ENCODE measurements at places on chromosomes 7 and 10.
A peak's percentile ranks its signal among the peaks of the same experiment; 100 is the strongest.

GRCh38 chr7:29140873-29141468, 5.4 kb downstream of the CPVL start:
- no peak for DNase-seq

DNA sequence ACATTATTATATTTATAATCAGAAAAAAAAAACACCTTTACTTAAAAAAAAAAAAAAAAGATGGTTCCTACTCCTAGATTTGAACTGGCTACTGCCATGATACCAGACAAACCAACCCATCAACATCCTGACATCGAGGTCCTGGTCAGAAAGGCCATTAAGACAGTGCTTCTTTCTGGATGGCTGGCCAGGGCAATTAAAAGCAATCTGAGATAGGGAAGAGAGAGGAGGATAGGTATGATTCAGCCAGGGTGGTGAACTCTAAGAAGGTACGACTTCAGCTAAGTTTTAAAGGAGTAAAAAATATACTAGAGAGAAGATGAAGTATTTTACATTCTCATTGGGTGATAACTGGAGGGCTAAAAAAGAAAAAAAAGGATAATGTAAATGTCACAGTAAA, 139.0 kb downstream of the DOCK4 start:
- no peak for DNase-seq

GRCh38 chr7:132240821-132241422, 335.3 kb downstream of the PLXNA4 start:
- no peak for DNase-seq

DNA sequence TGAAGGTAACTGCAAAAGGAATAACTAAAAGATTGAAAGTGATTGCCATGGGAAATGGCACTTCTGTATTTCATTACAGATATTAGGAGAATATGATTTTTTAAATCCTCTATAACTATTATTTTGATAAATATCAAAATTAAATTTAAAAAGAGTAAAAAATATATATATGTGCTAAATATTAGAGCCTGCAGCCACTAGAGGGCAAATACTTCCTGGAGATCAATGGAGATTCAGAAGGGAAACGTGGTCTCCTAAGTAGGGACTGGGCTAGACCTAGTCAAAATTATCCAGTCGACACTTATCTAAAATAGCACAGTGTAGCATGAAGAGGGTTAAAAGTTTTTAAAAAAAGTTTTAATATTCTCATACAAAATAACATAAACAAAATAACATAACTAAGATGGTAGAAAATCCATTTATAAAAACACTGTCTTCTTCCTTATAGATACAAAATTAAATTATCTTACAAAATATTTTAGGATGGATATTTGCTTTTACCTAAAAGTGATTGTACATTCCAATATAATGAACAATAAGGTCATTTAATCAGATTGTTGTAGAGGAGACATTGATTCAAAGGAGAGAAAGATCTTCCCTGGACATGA, 434.3 kb downstream of the MDFIC start:
- DNase-seq = no peak

- no peak for DNase-seq
These were observed 287.5 kb upstream of the NPVF start for GRCh38 chr7:25515633-25516275.

DNA sequence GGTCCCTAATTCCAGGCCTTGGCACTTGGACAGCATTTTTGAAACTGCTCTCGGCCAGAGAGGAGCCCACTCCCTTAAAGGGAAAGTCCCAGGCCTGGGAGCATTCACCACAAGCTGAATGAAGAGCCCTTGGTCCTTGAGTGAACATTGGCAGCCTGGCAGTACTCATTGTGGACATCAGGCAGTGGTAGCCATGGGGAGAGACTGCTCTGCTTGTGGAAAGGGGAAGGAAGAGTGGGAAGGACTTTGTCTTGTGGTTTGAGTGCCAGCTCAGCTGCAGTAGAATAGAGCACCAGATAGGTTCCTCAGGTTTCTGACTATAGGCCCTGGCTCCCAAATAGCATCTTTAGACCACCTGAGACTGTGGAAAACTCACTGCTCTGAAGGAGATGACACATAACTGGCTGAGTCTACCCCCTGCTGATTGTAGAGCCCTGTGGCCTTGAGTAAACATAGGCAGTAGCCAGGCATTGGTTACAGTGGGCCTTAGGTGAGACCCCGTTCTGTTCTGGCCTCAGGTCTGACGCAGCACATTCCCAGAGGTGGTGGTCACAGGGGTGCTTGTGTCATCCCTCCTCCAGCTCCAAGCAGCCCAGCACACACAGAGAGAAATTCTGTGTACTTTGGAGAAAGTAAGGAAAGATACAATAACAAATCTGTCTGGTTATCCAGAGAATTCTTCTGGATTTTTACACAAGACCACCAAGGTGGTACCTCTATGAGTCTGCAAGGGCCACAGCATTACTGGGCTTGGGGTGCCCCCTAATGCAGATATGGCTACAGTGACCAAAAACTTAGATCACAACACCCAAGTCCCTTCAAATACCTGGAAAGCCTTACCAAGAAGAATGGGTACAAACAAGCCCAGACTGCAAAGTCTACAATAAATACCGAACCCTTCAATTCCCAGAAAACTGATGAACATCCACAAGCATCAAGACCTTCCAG, 153.8 kb downstream of the GNAI1 start:
- DNase-seq = peak; percentile 93

- peak; percentile 19 for DNase-seq
These were observed 37.6 kb downstream of the AKR1C4 start for GRCh38 chr10:5234106-5234860.

- DNase-seq = peak; percentile 4
These were observed 62.6 kb upstream of the TBX20 start for GRCh38 chr7:35316549-35316948.

GRCh38 chr7:112789453-112789816, 758 bp downstream of the TMEM168 start:
- DNase-seq = no peak

DNA sequence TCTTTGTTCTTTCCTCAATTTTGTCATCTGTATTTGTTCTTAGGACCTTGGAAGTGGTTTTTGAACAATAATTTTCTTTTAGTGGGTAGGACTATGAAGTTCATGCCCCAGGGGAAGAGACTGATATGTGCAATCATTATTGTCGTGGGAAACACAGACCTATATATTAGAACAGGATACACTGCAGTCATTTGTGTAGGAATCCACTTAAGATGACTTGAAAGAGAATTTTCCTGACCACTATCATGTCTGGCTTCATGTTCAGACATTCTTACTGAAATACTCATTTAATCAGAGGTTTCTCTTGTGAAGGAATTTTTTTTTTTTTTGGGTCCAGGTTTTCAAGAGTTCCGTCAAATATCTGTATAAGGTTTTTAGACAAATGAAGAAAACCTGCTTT, 163.6 kb downstream of the SUGCT start:
- peak; percentile 86 for DNase-seq

- no peak for DNase-seq
These were observed 4.9 kb upstream of the MEST start for GRCh38 chr7:130486954-130487436.

DNA sequence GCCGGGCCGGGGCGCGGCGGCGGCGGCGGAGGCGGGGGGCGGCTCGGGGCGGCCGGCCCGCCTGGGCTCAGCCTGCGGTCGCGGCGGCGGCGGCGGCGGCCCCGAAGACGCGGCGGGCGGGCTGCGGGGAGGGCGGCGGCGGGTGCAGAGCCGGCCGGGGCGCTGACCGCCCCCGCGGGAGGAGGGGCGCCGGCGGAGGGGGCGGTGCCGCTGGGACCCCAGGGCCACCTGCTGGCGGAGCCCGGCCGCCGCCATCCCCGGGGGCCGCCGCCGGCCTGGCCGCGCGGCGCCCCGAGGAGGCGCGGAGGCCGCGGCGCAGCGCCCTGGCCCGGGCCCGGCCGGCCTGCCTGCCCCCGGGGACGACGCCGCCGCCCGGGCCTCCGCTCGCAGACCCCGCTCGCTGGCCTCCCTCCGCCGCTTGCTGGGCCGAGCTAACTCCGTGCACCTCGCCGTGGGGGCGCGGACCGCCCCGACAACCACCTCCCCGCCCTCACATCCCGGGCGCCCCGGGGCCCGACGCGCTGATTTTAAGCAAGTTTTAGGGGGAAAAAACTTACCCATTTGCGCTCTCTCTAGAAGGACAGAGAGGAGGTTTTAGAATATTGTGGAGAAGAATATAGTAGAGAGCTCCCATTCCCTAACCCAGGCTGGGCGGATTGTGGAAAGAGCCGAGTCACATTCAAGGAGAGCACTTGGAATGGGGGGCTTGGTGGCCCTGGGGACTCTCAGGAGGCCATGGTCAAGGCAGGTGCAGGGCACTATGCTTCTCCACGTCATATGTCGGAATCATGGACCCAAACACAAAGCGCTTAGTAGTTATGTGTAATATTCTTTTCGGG, at the start of gene BEND7:
Gene BEND7 (minus strand): TSS at position 140 of the 839 bp plus-strand sequence. CDS start 481 bp downstream, outside the sequence.
- DNase-seq = no peak

GRCh38 chr7:50544992-50545391, 20.2 kb downstream of the DDC start:
- no peak for DNase-seq

GRCh38 chr10:71978476-71978875, 14.3 kb downstream of the CHST3 start:
- DNase-seq = no peak

DNA sequence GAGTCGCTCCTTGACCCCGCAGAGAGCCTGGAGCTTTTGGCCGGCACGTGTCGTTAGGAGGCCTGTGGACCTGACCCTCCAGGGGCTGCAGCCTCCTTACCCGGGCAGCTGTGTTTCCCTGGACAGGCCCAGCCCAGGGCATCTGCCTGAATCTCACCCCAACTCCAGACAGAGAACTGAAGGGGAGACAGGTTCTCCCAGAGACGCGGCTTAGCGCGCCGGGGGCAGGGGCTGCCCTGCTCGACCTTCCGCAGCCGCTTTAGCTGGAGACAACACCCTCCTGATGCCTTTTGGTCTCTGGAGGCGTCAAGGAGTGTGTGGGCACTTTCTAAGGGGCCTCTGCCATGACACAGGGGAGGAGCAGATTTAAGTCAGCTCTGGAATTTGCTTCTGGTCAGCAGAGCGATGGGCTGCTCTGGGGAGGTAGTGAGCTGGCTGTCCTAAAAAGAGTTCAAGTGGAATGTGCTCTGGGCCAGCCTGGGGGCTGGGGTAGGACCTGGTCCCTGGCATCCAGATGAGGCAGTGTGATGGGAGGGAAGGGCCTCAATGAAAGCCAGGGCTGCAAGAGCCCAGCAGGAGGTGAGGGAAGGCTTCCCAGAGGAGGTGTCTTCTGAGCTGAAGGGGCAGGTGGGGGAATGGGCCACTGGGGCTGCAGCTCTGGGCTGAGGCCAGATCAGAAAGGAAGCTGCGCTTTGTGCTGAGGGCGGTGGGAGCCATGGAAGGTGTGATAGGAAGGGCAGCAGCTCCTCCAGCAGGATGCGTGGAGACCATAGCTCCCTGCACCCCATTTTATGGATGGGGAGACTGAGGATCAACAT, 5.8 kb downstream of the GRIFIN start:
- no peak for DNase-seq

GRCh38 chr7:27723085-27723484, 16.9 kb upstream of the TAX1BP1 start:
- no peak for DNase-seq

DNA sequence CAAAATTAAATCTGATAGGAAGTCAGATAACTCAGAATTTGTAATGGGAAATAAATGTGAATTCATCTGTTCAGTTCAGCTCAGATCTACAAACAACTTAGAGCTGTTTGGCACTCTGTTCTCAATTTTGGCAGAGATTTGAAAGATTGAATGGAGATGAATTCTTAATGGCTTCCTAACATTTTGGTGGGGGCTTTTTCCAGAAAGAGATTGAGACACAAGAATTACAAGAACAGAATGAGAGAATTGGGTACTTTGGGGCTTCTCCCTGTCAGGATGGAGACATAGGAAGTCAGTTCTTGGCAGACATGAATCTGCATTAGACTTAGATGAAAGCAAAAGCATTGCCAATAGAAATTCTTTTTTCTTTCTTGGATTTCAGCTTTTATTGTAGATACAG, 39.0 kb upstream of the PTPRZ1 start:
- no peak for DNase-seq

DNA sequence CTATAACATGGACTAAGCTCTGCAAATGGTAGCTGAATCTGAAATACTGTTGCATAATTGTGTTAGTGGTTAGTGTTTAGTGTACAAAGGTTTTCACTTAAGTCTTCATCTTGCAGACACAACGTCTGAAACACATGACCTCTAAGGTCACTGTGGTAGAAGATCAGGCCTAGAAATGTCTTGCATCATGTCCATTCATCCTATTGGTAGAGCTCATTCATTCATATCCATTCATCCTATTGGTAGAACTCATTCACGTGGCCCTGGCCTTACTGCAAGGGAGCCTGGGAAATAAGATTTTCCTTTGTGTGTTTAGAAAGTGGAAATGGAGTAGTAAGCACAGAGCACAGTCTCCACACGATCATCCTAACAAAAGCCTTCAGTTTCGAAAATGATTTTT, 485.8 kb downstream of the PLXNA4 start:
- DNase-seq = no peak

DNA sequence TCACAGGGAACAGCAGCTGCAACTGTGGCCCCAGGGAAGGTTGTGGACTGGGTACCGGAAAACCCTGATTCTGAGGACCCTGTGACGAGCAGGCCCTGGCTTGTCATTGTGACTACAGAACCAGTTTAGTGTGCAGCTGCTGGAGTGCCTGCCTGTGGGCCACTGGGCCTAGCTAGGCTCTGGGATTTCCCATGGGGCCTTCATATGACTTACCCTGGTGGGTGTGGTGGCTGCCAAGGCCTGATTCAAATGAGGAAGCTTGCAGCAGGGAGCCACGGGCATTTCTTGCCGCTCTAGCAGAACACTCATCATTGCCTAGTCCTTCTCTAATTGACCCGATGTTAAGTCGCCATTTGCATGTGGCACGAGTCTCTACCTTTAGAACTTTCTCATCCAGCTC, 14.7 kb upstream of the CAMK2G start:
- no peak for DNase-seq

GRCh38 chr7:149489391-149490024, 8.1 kb downstream of the ZNF746 start:
- no peak for DNase-seq

- no peak for DNase-seq
These were observed 545.9 kb downstream of the SORCS1 start for GRCh38 chr10:106618646-106619045.

DNA sequence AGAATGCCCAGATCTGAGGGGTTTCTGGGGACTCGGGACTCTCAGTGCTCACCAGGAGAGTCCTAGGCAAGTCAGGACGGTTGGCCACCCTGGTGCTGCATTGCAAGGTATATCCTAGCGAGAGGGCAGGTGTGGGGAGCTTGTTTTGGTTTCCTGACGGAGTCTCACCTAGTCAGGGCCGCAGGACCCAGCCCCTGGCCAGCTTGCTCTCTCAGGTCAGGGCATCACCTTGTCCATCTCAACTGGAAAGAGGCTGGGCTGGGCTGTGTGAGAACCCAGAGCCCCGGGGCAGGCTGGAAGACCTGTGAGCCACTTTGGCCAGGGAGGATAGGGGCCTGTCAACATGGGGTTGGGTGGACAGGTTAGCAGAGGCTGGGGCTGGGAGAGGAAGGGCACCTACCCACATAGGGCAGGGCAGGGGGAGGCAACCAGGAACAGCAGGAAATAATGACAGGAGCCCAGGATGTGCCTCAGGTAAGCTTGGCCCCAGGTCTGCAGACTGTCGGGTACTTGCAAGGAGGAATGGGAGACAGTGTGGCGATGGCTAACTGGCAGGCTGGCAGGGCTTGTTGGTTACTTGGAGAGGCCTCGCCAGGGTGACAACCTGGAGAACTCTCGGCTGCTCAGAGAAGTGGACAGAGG, 31.5 kb downstream of the DNAJB12 start:
- no peak for DNase-seq

GRCh38 chr7:43484678-43485395, 98.1 kb upstream of the STK17A start:
- no peak for DNase-seq

All from non-pigmented ciliary epithelial cell (primary cell).